ENCODE measurements at places on chromosomes 2 and 18.

GRCh38 chr18:3653263-3653850 is 203.4 kb downstream of the TGIF1 start:
- DNase-seq = no peak

DNA sequence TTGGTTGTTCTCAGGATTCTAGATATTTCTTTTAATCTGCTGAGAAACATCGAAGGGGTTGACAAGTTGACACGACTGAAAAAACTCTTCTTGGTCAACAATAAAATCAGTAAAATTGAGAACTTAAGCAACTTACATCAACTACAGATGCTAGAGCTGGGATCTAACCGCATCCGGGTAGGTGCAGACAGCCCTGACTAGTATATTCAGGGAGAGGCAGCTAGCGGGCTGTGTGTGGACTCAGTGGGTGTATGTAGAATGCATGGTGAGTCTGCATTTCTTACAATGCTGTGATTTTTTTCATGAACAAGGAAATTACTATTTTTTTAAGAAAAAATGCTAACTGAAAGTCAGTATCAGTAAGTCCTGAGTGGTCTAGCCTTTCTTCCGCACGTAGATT is 10.1 kb downstream of the PPP1R7 start:
- no peak for DNase-seq

GRCh38 chr18:63578357-63578958 is 8.7 kb upstream of the SERPINB13 start:
- no peak for DNase-seq

DNA sequence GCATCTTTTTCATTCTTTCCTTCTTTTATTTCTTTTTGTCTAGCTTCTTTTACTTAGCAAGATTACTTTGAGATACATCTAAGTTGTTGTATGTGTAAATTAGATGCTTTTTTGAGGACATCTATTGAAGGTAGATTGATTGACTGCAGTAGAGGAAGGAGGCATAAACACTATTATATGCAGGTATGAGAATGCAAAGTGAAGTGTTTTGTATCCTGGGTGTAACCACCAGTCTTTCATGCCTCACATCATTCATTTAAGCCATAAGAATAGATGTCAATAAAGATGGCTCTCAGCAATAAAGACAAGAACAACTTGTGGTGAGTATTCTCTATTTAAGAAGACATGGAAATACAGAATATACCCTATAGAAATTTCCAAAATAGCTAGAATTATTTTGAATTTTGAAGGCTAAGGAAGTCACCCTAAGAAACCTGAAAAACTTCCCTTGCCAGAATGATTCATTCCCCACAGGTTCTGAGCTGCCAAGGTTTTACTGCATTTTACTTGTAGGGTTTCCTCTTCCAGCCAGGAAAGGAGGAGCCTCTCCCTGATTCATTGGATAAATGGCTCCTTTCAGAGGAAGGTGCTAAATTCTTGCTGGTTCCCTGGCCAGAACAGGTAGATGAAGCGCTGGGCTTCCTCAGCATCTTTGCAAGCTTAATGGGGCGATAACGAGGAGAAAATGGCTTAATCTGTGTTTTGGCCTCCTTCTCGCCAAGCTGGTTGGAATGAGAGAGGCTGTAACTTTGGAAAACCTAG is 279.8 kb upstream of the SLC14A2 start:
- DNase-seq = no peak

GRCh38 chr2:20499387-20499786 is 52.5 kb downstream of the RHOB start:
- DNase-seq = no peak

GRCh38 chr2:135637456-135638087 is 104.1 kb upstream of the UBXN4 start:
- no peak for DNase-seq

DNA sequence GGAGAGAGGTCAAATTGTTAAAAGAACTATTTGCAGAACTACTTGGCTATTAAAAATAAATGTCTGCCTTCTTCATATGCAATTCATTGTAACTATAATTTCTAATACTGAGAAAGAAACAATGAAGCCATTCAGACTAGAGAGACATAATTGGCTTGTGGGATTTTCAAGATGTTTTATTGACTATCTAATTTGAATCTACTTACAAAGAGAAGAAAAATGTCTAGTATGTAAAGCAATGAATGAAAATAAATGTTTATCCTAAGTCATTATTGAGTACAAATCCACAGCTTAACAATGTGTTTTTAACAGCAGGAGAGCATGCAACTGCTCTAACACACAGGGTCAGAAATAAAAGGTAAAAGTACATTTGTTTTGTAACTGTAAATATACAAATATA is 19.2 kb downstream of the RMP24 start:
- no peak for DNase-seq

GRCh38 chr2:158042245-158042644 is 59.4 kb upstream of the UPP2 start:
- no peak for DNase-seq

GRCh38 chr2:45011621-45012602 is 2.7 kb upstream of the SIX2 start:
- no peak for DNase-seq

DNA sequence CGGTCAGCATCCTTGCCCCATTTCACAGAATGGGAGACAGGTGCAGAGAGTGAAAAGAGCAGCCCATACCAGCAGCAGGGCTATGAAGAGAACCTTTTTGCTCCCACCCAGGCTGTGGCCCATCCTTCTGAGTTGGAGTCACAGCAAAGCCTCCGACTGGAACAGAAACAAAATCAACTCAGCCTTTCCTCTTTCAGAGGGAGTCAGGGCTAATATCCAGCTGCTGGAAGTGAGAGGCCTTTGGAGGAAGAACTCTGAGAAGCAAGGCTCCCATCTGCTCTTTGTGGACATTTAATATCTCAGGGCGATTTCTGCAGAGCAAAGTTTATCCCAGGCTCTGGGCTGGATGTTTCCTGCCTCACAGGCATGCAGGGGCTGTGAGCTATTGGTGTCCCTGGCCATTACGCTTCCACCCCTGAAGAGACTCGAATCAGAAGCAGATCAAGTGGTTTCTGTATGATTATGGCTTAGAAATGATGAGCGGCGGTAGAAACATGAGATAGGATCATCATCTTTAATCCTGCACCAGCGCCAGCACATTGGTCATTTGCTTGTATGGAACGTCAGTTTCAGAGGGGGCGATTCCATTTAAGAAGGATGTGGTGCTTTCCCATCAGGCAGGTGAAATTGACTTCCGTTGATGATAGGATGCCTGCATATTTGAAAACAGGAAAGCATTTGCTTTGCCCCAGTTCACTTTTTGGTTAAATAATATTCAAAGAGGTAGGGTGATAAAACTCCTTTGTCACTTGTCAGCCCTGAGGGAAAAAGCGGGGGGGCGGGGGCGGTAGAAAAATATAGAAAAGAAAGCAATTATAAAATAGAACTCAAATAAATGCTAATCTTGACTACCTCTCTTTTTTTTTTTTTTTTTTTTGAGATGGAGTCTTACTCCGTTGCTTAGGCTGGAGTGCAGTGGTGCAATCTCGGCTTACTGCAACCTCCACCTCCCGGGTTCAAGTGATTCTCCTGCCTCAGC is 152.4 kb downstream of the LRRC30 start:
- DNase-seq = no peak

DNA sequence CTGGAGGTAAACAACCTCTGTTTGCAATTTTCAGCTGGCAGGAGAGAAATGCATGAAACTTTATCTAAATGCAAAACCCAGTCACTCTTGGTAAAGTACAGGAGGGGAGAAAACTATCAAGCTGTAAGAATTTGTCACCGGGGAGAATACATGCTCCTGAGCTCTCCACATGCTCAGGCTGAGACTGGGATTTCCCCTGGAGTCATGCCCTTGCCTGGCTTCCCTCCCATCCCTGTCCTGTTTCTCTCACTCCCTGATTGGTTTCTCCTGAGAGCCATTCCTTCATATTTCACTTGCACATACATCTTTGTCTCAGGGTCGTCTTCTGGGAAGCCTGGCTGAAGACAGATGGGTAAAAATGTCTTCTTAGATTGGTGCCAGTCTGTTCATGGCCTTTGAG is 52.9 kb upstream of the SPATS2L start:
- no peak for DNase-seq

- no peak for DNase-seq
Observed at GRCh38 chr2:68791914-68792313, 57.3 kb downstream of the ARHGAP25 start.

DNA sequence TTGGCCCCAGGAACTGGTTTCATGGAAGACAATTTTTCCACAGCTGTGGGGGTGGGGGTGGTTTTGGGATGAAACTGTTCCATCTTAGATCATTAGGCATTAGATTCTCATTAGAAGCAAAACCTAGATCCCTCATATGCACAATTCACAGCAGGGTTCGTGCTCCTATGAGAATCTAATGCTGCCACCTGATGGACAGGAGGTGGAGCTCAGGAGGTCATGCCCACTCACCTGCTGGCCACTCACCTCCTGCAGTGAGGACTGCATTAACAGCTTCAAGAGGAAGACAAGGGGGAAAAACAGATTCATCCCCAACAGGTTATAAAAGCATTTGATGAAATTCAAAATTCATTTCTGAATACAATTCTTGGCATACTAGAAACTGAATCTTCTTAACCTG is 38.5 kb downstream of the THAP4 start:
- no peak for DNase-seq

DNA sequence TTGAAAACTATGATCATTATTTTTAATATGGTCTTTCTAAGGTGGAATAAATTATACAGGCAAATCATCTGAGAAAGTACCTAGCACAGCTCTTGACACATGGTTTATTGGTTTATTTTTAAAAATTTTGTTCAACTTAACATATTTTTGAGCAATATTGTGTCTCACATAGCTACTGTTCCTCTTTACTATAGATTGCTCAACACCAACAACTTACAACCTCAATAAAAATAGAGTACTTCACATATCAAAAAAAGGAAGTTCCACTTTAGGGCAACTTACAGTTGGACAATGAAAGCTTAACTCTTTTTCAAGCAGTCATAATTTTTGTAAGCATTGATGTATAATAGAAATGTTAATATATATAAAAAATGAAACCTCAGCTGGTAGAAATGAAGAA is 440.9 kb upstream of the UBE2E3 start:
- no peak for DNase-seq

GRCh38 chr2:48227617-48228344 is 302.2 kb upstream of the STON1 start:
- no peak for DNase-seq

DNA sequence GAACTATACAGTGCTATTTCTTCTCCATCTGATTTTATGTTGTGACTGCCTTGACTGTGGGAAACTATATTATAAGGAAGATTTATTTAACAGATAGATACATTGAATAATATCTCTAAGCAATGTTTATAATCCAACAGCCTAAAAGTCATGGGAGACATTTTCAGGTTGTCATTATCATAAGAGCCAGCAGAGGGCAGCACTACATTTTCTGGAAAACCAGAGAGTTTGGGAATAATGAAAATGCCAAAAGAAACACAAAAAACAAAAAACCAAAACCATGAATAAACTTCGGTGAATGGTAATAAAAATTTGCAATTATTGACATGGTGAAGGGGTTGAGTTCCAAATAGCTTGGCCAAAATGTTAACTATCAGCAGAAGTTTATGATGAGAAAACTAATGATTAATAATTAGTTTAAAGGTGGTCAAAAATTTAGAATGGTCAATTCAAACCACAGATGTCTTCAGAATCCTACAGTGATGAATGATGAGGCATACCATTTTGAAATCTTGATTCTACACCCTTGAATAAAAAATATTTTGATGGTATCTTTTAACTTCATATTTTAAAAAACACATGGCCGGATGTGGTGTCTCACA is 4.7 kb downstream of the EEF1B2 start:
- DNase-seq = no peak

GRCh38 chr2:190862571-190862991 is 18.0 kb upstream of the GLS start:
- no peak for DNase-seq

- DNase-seq = no peak
Observed at GRCh38 chr2:232541961-232542714, 2.6 kb downstream of the CHRNG start.

- peak; percentile 61 for DNase-seq
Observed at GRCh38 chr18:63320975-63321265, 1.4 kb upstream of the BCL2 start.

DNA sequence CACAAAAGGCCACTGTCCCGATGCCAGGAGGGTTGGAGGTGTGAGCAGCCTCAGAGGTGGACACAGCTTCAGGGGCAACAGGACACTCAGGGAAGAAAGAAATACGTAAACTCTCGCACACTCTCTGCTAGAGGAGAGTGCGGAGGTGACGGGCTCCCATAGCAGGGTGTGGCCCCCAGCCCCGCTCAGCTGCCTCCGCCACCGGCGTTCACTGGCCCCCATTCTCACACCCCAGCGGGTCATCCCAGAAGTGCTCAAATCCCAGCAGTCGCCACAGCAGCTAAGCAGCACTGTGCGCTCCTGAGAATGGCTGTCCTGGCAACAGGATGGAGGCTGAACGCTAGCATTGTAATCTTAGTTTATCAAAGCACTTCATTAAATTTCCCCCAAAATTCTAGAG is 315.6 kb upstream of the SALL3 start:
- DNase-seq = no peak

- no peak for DNase-seq
Observed at GRCh38 chr18:79458917-79459803, 63.4 kb downstream of the NFATC1 start.

- DNase-seq = no peak
Observed at GRCh38 chr2:216082117-216082711, 495 bp downstream of the TMEM169 start.

DNA sequence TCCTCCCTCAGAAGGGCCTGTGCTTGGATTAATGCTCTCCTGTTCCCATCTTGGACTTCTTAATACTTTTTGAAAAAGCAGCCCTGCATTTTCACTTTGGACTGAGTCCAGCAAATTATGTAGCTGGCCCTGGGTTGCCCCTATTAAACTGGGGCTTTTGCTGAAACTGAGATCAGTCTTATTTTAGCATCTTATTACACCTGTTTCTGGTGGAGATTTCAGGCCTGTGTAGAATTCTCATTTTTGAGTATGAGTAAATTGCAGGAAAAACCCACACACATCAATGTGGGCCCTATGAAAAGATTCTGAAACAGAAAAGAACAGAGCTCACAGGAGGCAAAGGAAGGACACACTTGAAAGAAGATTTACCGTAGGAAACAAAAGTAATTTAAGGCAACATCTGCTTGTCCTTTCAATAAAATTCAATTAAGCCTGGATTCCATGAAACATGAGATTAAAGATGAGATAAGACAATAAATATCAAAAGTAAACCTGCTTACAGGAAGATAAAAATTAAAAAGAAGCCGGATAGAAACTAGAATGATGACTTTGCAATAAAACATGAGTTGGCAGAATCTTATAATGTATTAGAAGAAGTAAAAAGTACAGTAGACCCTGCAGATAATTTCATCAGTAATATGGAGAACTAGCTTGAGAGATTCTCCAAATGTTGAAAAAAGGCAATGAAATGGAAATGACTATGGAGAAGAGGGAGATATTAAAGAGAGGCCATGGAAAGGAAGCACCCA is 90.7 kb upstream of the GCFC2 start:
- no peak for DNase-seq

- no peak for DNase-seq
Observed at GRCh38 chr2:171180229-171180930, 19.7 kb upstream of the TLK1 start.

- no peak for DNase-seq
Observed at GRCh38 chr18:23244401-23244800, 109.1 kb downstream of the CABLES1 start.
